ENCODE measurements at places on chromosomes 3 and 15.
A peak's percentile ranks its signal among the peaks of the same experiment; 100 is the strongest.

DNA sequence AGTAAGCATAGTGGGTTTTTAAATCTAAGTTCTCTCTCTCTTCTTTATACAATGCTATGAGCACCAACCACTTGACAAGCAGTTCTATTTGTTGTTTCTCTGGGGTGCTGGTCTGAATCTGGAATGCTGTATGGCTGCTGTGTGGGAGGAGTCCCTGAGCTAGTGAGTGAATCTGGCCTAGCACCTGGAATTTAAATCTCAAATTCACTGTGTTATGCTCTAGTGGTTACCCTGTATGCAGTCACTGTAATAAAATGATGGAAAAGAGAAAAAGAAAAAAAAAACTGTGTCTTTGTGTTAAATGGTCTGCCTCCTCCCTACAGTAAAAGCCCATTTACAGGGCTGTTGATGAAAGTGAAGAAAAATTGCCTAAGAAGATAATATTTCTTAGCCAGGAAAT lies 155.0 kb downstream of the ATP8B4 start:
- no peak for DNase-seq

- DNase-seq, result no peak
These were observed 609.1 kb upstream of the GRM7 start for GRCh38 chr3:6251612-6252400.

DNA sequence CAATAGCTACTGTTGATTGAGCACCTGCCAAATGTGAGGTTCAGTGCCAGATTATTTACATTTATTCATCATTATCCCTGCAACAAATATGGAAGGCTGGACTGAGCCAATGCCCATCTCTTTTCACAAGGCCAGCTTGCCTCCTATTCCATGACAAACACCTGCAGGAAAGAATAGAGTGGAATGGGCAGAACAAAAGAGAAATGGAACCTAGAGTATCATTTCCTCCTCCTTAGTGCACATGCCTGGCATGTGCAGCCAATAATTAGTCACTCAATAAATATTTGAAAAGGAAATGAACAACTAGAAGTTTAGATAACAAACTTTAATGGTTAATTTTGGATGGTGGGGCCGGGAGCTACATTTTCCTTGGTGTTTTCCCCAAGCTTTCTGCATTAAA lies 61.4 kb upstream of the MYRIP start:
- no peak for DNase-seq

- DNase-seq, result no peak
These were observed 52.0 kb upstream of the ULK4 start for GRCh38 chr3:42013691-42014457.

DNA sequence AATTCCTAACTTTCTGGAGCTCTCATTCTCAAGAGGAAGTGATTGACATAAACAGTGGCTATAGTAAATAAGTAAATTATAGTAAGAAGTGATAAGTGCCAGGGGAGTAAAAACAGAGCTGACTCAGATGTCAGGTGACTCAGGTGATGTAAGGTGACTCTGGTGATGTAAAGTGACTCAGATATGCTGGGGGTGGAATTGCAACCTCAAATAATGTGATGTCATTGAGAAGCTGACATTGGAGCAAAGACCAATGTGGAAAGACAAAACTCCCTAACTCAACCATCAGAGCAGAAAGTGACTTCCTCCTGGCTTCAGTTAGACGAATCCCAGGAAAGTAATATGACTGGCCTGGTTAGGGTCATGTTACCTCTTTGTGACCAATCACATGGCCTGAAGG lies 144.2 kb upstream of the SNTN start:
- DNase-seq, result no peak

DNA sequence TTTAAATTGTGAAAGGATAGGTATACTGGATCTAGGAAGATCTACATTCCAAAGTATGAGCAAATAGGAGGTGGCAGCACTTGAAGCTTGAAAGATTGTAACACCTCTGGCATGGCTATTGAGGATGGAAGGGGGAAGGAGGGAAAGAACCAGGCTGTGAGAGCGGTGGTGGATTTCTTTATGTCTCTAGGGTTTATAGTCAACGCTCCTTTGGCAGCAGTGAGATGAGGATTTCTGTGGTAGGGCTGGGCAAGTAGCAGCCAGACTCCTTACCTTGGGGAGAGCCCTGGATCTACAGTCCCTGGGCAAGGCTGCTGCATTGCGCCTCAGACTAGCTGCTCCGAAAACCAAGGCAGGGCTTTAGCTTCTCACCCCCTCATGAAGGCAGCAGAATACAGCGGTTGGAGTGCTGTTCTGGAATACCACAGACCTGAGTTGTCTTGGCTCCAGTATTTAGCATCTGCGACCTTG lies 53.2 kb downstream of the MEF2A start:
- no peak for DNase-seq

GRCh38 chr15:69955240-69955894 lies 142.3 kb downstream of the TLE3 start:
- DNase-seq, result no peak

DNA sequence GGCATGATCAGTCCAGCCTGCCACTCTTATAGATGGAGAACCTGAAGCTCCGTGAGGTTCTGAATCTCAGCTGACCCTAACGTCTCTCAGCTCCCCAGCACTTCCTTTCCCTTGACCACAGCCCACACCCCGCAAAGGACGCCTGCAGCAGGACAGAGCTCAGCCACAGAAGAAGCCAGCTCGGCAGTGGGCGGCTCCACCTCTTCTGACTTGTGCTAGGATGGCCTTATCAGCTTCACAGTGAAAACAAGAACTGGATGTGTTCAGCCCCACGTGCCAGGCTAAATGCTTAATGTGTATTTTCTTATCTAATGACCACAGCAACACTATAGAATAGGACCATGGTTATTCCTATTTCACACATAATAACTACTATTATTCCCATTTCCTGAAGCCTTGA lies 127.6 kb downstream of the ARNT2 start:
- no peak for DNase-seq

- DNase-seq, result peak; percentile 91
These were observed 23.1 kb downstream of the EPM2AIP1 start for GRCh38 chr3:36969540-36970432.

GRCh38 chr15:37001417-37001816 lies 98.9 kb downstream of the MEIS2 start:
- DNase-seq, result no peak

GRCh38 chr15:83491486-83491885 lies 44.3 kb downstream of the SH3GL3 start:
- no peak for DNase-seq

DNA sequence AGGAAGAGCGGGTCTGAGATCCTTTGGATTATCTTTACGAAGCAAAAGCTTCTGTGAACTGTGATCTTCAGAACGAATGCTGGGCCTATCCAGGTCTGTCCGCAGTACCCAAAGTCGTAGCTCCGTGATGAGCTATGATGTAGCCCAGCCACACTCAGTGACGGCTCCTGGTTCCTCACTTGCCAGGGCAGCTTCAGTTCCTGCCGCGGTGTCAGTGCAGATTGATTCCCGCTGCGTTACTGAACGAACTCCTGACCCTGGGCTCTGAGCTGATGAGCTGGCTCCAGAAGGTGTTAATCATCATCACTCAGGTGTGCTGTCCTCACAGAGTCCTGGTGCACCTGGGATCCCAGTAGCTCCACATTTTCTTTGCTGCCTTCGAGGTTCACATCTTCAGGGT lies 45.0 kb downstream of the TMEM44 start:
- DNase-seq, result no peak

DNA sequence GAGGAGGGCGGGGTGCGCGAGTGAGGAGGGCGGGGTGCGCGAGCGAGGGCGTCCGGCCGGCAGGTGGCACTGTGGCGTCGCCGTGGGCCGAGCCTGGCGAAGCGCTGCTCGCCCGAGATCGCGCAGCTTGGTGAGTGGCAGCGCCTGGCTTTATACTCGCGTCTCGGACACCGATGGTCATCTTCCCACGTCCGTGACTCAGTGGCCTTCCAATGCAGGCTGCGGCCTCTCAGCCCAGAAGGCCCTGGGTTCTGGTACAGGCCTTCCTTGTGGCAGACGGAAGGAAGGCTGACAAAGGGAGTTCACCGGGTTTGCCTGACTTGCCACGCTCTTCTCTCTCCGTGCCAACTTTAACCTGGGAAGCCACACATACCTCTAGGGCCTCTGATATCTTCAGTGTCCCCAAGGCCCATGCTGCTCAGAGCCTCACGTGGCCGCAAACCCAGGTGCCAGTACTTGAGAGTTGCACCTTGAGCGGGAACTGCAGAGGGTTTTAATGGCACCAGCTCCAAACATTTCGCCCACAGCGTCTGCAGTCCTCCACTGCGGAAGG lies 195.3 kb upstream of the LYSMD4 start:
- no peak for DNase-seq

DNA sequence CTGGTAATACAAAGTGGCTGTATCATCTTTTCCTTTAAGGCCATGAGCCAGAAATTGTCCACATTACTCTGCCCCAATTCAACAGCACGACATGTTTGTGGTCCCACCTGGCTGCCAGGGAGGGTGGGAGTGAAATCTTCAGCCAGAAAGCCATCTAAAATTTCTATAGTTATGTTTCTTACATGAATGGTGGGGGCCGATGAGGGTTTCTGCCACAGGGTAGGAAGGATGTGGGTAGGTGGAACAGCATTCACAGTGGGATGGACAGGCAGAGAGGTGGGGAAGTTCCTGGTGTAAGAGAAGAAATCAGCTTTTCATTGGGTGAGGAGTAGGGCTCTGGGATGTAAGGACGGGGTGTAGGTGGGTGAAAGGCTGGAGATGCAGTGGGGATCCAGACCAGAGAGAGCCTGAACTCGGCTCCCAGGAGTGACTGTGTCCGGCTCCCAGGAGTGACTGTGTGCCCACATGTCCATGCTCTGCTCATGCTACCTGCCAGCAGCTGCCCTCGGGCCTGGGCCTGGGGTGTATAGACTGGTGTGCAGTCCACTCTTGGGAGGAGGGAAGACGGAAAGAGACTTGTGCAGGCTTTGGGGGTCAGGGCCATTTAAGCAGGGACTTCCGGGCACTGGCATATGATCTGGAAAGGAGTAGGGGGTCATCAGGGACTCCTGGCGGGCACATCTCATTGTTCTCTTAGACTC lies 3.8 kb upstream of the FBLN2 start:
- no peak for DNase-seq

DNA sequence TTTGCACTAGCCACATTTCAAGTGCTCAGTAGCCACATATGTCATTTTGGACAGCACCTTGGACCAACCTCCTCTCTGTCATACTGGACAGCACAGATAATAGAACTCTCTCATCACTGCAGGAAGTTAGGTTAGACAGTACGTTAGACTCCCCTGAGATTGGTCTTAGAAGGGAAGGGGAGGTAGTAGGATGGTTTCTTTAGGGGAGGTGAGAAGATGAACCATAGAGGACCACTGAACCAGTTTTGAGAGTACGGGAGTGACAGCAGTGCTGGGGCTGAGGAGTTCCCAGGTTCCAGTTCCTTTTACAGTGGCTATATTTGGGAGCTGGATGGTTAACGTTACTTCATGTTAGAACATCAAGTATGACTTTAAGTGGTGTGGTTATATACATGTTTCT lies 7.8 kb downstream of the LRCH3 start:
- DNase-seq, result no peak

- no peak for DNase-seq
These were observed 136.7 kb upstream of the TLE3 start for GRCh38 chr15:70234256-70234905.
